Stimulated activated CD8-positive, alpha-beta memory T cell treated with anti-CD3 and anti-CD28 coated beads, Interleukin-4, amount 100 ng/mL, for 1 hour (primary cell): ENCODE measurements at places on chromosomes 7 and 10.

DNA sequence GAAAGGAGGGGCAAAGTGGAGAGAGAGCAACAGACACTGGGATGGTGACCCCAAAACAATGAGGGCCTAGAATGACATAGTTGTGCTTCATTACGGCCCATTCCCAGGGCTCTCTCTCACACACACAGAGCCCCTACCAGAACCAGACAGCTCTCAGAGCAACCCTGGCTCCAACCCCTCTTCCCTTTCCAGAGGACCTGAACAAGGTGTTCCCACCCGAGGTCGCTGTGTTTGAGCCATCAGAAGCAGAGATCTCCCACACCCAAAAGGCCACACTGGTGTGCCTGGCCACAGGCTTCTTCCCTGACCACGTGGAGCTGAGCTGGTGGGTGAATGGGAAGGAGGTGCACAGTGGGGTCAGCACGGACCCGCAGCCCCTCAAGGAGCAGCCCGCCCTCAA is 20.7 kb downstream of the PRSS2 start:
- DNase-seq: no peak

GRCh38 chr10:28680358-28680752 is 3.0 kb downstream of the BAMBI start:
- no peak for DNase-seq

- no peak for DNase-seq
Measured at GRCh38 chr10:63430999-63431356, 34.8 kb downstream of the JMJD1C start.

GRCh38 chr10:49090189-49090575 is 25.1 kb downstream of the VSTM4 start:
- no peak for DNase-seq

- DNase-seq: no peak
Measured at GRCh38 chr10:102923601-102924000, 5.5 kb downstream of the CNNM2 start.

DNA sequence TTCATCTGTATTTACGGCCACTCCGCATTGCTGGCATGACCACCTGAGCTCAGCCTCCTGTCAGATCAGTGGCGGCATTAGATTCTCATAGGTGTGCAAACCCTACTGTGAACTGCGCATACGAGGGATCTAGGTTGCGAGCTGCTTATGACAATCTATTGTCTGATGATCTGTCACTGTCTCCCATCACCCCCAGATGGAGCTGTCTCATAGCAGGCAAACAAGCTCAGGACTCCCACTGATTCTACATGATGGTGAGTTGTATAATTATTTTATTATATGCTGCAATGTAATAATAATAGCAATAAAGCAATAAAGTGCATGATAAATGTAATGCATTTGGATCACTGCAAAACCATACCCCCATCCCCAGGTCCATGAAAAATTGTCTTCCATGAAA is 1172.9 kb upstream of the AUTS2 start:
- no peak for DNase-seq

GRCh38 chr10:75444781-75445386 is 13.5 kb downstream of the LRMDA start:
- DNase-seq: no peak

GRCh38 chr7:1733206-1733907 is 63.3 kb downstream of the ELFN1 start:
- DNase-seq: no peak

GRCh38 chr7:117114272-117114671 is 161.0 kb downstream of the ST7 start:
- no peak for DNase-seq

DNA sequence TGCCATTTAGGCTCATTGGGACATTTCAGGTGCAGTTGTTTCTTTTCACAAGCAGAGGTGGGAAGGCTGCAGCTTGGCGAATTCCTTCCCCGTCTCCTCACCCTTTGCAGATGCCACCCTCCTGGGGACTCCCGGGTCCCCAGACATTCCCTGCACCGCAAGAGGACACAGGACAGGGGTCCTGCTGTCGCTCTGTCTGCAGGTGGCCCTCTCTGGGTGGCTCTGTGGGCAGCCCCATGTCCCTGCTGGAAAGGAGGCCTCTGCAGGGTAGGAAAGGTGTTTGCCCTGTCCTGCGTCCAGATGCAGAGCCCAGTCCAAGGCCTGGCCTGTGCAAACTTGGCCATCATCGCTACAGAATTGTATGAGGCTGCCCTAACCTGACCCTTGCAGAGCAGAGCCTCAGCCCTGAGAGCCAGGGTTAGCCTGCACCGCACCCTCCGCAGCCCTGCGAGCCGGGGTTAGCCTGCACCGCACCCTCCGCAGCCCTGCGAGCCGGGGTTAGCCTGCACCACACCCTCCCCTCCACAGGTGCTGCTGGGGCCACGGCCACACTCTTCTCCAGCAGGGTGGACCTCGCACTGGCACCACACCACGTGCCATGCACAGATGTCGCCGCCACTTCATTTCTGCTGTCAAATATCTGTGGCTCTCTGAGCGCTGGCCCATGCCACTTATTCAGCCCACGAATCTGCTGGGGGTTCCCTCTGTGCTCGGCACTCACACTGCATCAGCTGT is 61.0 kb downstream of the CFAP46 start:
- DNase-seq: no peak

- no peak for DNase-seq
Measured at GRCh38 chr10:122236690-122237306, 34.3 kb upstream of the BTBD16 start.

GRCh38 chr7:138316421-138317043 is 143.5 kb upstream of the TRIM24 start:
- DNase-seq: no peak

GRCh38 chr7:27207348-27207985 is 7.6 kb upstream of the HOXA13 start:
- no peak for DNase-seq

DNA sequence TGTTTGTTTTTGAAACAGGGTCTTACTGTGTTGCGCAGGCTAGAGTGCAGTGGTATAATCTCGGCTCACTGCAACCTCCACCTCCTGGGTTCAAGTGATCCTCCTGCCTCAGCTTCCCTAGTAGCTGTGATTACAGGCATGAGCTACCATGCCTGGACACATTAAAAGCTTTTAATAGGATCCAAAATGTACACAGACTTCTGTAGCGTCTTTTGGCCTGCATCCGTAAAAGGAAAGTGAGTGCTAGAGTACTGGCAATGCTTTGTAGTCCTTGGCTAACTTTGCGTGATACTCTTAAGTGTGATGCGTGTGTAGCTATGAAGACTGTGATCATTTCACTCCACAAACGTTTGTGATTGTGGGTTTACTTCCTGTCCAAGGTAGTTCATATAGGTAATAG is 13.3 kb downstream of the ZRANB1 start:
- no peak for DNase-seq

- no peak for DNase-seq
Measured at GRCh38 chr7:7428806-7429205, 106.9 kb downstream of the COL28A1 start.

DNA sequence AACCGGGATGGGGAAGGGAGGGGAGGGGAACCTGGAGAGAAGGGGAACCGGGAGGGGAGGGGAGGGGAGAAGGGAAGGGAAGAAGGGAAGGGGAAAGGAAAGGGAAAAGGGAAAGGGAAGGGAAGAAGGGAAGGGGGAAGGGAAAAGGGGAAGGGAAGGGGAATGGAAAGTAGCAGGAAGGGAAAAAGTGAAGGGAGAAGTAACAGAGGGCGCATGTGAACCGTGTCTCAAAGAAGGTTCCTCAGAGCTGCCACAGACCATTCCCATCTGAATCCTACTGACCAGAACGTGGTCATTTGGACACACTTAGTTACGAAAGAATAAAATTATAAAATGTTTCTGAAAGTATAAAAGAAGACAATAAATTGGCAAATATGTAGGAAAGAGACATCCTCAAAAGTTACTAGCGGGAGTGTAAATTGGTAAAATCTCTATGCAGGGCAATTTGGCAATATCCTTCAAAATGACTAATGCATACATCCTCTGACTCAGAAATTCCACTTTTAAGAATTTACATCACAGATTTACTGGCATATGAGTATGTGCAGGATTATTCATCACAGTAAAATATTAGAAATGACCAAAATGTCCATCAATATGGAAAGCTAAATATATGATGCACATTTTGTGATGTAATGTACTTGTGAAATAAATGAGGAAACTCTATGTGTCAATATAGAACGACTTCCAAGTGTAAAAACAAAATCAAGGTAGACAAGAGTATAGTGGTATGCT is 12.9 kb downstream of the C10orf67 start:
- no peak for DNase-seq

DNA sequence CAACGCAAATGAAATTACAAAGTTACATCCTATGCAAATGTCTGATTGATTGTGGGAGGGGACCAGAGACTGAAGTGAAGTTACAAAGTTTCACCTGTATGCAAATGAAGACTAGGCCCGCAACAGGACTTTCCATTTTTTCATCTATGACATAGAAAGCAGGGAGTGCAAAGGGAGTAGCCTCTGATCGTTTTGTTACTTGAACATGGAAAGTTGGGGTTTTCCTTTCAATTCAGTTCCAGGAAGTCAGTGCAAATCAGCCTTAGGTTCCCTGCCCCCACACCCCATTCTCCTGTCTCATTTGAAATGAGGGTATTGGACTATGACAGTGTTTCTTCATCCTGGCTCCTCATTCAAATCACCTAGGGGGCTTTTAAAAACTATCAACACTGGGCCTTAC is 96.9 kb upstream of the HABP2 start:
- no peak for DNase-seq

DNA sequence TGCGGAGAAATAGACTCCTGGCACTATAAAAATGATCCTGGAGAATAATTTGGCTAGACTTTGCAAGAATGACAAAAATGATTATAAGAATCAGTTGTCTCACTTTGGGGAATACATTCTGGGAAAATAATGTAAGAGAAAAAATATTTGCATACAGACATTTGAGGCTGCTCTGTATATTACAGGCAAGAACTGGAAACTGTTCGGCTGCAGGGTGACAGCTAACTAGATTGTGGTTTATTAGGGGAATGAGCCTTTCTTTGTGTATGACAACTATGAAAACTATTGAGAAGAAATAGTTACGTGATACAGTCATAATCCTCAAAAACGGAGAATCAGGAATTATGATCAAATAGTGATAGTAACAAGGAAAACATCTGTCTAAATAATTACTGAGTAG is 8.6 kb downstream of the TRIM56 start:
- no peak for DNase-seq

DNA sequence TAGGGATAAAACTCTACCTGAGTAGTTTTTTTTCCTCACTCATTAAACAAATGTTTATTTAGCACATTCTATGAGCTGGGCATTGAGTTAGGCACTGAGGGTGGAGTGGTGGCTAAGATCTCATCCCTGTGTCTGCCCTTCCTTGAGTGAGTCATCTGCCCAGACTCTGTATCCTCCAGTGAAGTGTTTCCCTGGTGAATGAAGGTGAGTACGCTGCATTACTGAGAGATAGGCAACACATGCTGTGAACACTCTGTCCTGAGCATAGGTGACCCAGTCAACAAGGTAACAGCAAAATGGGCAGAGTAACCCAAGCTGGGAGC is 5.8 kb downstream of the PITX3 start:
- no peak for DNase-seq

- DNase-seq: no peak
Measured at GRCh38 chr10:70722820-70723424, 50.6 kb downstream of the ADAMTS14 start.

DNA sequence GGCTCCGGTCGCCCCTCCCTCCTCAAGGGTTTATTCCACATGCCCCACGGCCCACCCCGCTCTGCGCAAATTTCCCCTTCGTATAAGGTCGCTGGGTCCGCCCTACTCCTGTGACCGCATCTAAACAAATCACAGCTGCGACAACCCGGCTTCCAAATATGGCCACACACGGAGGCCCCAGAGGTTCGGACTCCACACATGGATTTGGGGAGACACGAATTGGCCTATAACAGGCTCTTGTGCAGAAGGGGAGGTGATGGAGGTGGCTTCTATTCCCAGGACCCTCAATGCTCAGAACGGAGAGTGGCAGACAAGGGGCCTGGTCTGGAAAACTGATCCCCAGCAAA is 90.1 kb downstream of the FOXL3 start:
- no peak for DNase-seq

DNA sequence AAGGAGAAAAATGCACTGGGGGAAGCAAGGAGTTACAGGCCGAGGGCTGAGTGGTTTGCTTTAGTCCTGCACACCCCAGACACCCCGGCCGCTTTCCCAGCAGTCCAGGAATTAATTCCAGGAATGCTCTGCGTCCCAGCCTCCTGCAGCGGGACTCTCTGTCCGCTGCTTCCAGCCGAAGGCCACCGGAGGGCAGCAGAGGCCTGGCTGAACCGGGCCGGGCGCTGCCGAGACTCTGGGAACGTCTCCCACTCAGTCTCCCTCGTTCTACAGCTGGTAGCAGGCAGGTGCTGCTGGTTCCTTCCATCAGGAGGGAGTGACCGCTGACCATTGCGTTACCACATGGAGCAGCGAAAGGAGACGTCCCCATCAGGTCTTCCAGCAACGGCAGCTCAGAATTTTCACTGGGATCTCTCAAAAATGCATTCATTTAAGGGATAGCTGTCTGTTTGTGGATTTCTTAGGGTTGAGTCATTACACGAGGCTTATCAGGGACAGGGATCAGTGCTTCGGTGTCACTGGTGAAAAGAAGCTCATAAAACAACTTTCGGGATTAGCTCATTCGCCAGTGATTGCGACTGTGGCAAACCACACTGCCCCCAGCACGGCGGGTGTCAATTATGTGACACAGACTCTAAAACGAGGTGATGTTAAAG is 24.9 kb upstream of the PITRM1 start:
- DNase-seq: peak; percentile 35

- DNase-seq: no peak
Measured at GRCh38 chr7:98224701-98225181, 13.5 kb downstream of the BHLHA15 start.

DNA sequence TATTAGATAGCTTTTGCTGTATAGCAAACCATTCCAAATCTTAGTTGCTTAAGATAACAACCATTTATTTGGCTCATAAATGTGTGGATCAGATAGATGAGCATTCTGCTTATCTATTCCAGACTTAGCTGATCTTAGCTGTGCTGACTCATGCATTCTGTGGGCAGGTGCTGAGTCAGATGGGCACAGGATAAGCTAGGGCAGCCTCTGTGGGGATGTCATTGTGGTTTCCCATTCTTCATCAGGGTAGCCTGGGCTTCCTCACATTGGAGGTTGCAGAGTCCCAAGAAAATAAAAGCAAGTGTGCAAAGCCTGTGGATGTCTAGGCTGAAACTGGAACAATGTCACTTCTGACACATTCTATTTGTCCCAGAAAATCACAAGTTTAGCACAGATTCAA is 917.0 kb downstream of the TYW1 start:
- DNase-seq: no peak

- no peak for DNase-seq
Measured at GRCh38 chr10:48990226-48990625, 50.6 kb upstream of the LRRC18 start.
